ENCODE measurements at places on chromosomes 4 and X.
A peak's percentile ranks its signal among the peaks of the same experiment; 100 is the strongest.

DNA sequence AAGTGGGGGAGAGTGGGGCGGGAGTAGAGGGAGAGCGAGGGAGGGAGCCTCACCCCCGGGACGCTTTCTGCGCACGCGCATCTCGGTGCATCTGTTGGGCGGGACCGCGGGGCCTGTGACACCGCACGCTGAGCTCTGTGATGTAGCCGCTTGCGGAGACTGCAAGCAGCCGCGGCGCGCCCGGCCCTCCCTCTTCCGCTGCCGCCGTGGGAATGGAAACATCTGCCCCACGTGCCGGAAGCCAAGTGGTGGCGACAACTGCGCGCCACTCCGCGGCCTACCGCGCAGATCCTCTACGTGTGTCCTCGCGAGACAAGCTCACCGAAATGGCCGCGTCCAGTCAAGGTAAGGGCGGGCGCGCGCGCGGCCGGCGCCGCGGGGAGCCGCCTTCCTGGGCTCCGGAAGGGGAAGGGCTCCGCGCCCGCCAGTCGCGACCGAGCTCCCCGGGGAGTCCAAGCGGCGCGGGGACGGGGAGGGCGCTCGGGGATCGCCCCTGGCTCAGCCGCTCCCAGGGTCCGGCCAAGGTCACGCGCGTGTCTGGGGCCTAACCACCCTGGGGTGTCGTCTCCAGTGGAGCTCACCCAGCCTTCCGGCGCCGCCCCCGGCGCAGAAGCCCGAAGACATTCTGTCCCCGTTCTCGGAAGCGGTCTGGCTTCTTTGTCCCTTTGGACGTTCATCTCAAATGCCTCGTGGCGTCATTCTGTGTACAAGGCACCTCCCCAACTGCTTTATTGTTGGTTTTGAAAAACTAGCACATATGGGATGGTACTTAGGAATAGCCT is at the start of gene FUNDC2:
FUNDC2 (plus strand) TSS at position 118 of the 782 bp plus-strand sequence; CDS start at position 213, 95 bp downstream.
- peak; percentile 95 for ATAC-seq

- no peak for ATAC-seq
These were observed 30.5 kb upstream of the CT83 start for GRCh38 chrX:116493271-116493670.

- ATAC-seq = no peak
These were observed 457.8 kb upstream of the PCDH7 start for GRCh38 chr4:30262379-30262778.

DNA sequence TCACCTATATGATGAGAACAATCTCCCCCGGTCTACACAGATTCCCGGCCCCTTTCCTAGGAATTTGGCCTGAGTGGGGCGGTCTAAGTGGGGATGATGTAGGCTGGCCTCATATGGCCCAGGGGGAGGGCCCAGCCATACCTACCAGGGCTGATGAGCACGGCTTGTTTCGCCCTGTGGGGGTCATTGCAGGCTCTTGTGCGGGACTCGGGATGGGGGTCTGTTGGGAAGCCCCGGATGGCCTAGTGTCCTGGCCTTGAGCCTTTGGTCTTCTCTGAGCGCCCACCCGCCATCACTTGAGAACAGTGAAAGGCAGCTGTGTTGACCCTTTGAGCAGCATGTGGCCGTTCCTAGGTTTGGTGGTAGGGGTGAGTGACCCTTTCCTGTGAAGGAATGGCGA is 4.8 kb upstream of the CTAG2 start:
- ATAC-seq = no peak

DNA sequence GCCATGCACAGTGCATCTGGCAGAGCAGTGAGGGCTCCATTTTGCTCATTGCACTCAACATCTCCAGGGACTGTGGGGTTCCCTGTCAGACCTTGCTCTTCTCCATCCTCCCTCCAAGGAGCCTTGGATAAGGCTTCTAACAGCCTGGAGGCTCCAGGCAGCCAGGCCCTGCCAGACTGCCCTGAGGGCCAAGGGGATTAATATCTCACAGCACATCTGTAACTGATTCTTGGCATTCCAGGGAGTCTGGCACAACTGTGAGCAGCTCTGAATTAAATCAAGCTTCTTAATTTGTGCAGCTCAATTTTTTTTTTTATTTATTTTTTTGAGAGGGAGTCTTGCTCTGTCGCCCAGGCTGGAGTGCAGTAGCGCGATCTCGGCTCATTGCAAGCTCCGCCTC is 224.5 kb upstream of the PGRMC2 start:
- ATAC-seq = no peak

DNA sequence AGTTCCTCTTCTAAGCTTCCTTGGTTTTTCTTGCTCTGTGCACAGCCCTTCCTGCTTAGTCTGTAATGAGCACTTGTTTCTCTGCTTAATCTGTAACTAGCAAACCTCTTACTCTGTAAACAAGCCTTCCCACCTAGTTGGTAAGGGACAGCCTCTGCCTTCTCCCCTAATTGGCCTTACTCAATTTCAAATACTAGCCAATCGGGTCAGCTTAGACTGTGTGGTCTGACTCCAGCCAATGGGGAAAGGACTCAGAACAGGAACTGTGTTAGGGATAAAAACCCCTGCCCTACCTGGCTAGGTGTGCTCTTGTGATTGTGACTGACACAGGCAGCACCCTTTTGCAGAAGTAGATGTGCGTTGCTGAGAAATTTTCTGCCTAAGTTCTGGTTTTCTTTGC is 136.5 kb upstream of the AADAT start:
- no peak for ATAC-seq

GRCh38 chr4:151169900-151170299 is 70.5 kb downstream of the RPS3A start:
- no peak for ATAC-seq

DNA sequence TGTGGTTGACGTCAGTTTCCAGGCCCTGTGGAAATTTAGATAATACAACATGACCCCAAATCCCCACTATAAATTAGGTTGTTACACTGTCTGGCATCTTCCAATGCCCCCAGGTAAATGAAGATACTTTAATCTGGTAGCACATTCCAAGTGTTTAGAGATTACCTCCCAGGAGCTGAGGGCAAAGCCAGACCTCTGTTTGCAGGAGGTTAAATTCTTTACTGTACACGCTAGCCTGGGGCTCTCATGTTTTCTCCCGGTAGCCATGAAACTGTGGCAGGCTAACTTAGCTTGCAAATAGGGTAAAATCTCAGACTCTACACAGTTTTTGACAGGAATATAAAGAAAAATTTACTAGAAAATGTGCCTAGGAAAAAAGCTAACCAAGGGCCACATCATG is 450.0 kb downstream of the PDGFC start:
- no peak for ATAC-seq

DNA sequence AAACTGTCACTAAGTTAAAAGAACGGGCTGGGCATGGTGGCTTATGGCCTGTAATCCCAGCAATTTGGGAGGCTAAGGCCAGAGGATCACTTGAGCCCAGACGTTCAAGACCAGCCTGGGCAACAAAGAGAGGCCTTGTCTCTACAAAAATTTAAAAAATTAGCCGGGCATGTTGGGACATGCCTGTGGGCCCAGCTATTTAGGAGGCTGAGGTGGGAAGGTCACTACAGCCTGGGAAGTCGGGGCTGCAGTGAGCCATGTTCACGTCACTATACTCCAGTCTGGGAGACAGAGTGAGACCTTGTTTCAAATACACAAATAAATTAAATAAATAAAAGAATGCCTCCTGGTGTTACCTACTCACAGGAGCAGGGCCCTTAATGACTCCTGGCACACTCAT is 69.5 kb downstream of the APBB2 start:
- no peak for ATAC-seq

GRCh38 chrX:22078117-22078516 is 46.0 kb downstream of the PHEX start:
- ATAC-seq = no peak

GRCh38 chr4:475962-476361 is 23.0 kb downstream of the ZNF721 start:
- ATAC-seq = no peak

DNA sequence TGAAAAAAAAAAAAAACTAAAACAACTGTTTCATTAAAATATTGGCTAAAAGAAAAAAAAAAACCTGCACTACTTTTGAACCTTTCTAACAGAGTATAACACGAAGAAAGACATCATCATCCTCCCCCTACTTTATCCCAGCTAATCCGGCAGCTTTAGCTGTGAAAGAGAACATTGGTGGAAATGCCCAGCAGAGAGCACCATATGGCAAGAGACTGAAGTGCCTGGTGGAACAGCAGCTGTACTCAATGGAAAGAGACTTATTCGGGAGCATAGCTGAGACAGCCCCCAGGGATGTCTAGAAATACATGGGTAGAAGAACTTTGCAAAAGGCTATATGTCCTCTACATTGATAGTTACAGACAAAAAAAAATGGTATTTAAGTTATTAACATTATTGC is 30.3 kb downstream of the STPG2 start:
- no peak for ATAC-seq
